ENCODE measurements at places on chromosomes 13 and 19.

GRCh38 chr13:33717775-33718174, 100.2 kb upstream of the RFC3 start:
- no peak for DNase-seq

DNA sequence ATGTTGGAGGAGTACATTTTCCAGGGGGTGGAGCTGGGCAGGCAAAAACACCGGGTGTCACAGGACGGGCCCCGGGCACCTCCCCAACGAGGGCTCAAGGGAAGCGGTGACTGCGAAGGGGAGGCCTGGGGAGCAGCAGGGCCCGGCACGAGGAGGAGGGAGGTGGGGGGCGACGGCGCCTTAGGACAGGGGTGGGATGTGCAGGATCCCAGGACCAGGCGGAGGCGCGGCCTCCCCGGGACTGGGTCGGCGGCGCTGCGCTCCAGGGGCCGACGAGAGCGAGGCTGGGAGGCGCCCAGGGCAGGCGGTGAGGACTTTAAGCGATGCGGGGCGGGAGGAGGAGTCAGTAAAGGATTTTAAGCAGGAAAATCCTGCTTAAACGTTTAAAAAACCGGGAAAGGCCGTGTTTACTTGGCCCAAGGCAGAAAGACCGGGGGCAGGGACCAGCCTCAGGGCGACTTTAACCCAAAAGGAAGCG, 427 bp downstream of the ZNF160 start:
- peak; percentile 28 for DNase-seq

- no peak for DNase-seq
Observed at GRCh38 chr13:21546372-21546771, 57.6 kb downstream of the MICU2 start.

GRCh38 chr13:33032037-33032625, 15.9 kb downstream of the KL start:
- no peak for DNase-seq

DNA sequence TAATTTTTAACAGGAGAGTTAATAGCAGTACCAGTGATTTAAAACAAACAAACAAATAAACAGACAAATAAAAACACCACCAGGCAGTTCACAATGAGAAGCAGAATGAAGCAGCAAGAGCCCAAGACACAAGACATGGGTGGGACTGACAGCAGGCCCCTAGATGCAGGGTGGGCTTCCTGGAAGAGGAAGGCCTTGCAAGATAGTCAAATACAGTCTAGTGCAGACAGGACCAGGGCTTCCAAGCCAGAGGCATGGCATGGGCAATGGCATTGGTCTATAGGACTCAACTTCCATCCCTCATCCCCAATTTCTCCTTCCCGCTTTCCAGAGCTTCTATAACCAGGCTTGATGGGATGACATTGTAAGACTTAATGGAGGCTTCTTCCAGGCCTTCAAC, 645.1 kb downstream of the UQCRFS1 start:
- DNase-seq = no peak

GRCh38 chr13:53043398-53043797, 14.8 kb downstream of the OLFM4 start:
- no peak for DNase-seq

GRCh38 chr13:99157046-99157445, 43.6 kb upstream of the UBAC2 start:
- DNase-seq = no peak

- no peak for DNase-seq
Observed at GRCh38 chr19:31535691-31536460, 186.6 kb upstream of the TSHZ3 start.

- no peak for DNase-seq
Observed at GRCh38 chr13:112248862-112249592, 127.1 kb upstream of the SPACA7 start.

DNA sequence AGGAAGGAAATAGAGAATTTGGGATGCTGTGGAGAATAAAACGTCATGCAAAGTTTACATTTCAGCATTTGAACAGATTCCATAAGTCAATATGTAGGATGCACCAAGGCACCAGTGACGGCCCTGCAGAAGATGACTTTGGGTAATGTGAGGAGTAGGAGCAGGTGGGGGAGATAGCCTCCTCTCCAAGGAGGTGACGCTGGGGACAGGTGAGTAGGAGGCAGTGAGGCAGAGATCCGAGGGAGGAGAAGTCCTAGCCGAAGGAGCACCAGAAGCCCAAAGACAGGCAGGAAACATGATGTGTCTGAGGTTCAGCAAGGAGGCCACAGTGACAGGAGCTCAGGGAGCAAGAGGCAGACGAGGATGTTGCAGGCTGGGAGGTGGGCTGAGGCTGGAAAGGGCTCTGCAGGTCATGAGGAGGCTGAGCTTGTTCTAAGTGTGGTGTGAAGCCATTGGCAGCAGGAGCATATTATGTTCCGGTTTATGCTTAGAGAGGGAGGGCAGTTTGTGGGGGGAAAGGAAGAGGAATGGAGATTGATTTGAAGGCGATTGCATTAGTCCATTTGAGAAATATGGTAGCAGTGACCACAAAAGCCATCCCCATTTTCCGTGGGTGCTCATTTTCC, 55.7 kb upstream of the C1QTNF9 start:
- no peak for DNase-seq

DNA sequence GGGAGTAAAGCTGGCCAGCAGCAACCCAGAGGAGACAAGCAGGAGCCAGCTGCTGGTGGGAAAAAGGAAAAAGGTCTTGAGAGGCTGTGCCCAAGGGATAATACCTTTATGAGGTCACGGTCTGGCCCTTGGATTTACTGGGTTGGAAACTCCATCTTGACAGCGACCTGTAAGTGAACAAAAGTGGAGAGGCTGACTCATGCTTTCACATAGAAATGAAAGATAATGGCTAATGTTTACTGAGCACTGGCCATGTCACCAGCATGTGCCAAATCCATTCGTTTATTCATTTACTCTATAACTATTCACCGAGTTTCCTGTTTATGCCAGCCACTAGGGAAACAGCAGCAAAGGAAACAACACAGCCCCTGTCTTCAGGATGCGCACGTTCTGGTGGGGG, 4.7 kb downstream of the VRK3 start:
- DNase-seq = no peak

DNA sequence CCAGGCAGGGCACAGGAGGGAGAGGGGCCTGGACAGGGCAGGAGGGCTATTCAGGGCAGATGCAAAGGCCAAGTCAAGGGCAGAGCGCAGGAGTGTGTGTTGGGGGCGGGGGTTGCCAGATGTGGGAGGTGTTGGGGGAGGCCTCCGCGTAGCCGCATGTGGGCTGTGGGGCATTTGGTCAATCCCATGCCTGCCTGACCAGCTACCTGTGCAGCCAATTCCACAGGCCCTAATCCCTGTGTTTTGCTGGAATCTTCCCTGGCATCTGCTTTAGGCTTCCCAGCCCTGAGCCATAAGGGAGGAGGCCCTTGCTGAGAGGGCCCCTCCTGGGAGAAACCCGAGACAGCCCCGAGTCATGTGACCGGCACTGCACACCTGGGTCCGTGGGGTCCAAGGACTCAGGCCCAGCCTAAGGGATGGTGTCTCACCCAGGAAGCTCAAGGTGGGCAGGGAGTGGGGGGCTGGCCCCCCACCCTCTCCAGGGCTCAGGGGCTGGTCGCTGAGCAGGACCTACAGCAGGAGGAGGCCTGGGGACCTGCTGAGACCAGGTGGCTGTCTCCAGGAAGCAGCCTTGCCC, 20.3 kb downstream of the RFX1 start:
- peak; percentile 35 for DNase-seq

- DNase-seq = no peak
Observed at GRCh38 chr19:2244125-2244411, 5.1 kb upstream of the AMH start.

- DNase-seq = no peak
Observed at GRCh38 chr13:26992951-26993719, 178.5 kb downstream of the USP12 start.

- no peak for DNase-seq
Observed at GRCh38 chr19:30916238-30916637, 433.0 kb downstream of the TSHZ3 start.

DNA sequence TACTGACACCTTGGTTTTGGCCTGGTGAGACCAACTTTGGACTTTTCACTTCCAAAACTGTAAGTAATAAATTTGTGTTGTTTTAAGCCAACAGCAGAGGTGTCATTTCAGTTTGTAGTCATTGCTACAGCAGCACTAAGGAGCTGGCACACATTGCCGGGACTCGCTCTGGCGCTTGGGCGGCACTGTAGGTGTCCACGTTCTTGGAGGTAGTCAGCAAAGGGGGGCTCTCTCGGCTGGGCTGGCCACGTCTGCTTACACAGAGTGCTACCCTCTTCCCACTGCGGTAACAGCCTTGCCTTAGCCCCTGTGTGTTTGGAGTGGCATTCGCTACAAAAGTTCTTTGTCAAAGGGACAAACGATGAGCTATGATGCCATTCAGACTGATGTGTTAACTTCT, 44.7 kb downstream of the HTR2A start:
- DNase-seq = no peak

- DNase-seq = no peak
Observed at GRCh38 chr13:43230989-43231388, 207.6 kb downstream of the DNAJC15 start.
